ENCODE measurements at places on chromosomes 11 and 22. TPM values are rescaled to one million over a fixed set of nuclear protein-coding genes. Genes with fewer than 3 reads are reported as not detected.
A peak's percentile ranks its signal among the peaks of the same experiment; 100 is the strongest.

- no peak for DNase-seq
These were observed 89.1 kb downstream of the FAM76B start for GRCh38 chr11:95700471-95700817.

GRCh38 chr11:57219021-57219627 lies 17.9 kb downstream of the APLNR start:
- no peak for DNase-seq

DNA sequence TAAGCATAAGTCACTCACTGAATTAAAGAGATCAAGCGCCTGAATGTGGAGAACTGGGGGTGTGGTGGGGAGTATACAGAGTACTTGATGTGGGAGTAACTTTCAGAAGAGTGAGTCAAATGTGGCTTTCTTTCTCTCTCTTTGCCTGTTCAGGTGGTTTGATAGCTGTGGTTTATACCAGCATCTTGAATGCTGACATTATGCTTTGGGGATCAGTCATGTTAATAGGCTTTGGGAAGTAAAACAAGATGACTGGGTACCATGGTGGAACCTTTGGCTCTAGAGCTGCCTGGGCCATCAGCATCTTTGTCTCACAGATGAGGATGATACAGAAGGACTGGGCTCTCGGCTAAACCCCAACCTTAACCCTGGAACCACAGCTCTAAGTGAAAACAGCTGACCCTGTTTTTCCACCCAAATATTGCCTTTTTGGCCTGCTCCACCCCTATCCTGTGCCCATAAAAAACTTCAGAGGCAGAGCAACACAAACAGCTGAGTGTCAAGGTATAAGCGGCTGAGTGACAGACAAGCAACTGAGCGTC lies 58.2 kb upstream of the GNAZ start:
- no peak for DNase-seq

DNA sequence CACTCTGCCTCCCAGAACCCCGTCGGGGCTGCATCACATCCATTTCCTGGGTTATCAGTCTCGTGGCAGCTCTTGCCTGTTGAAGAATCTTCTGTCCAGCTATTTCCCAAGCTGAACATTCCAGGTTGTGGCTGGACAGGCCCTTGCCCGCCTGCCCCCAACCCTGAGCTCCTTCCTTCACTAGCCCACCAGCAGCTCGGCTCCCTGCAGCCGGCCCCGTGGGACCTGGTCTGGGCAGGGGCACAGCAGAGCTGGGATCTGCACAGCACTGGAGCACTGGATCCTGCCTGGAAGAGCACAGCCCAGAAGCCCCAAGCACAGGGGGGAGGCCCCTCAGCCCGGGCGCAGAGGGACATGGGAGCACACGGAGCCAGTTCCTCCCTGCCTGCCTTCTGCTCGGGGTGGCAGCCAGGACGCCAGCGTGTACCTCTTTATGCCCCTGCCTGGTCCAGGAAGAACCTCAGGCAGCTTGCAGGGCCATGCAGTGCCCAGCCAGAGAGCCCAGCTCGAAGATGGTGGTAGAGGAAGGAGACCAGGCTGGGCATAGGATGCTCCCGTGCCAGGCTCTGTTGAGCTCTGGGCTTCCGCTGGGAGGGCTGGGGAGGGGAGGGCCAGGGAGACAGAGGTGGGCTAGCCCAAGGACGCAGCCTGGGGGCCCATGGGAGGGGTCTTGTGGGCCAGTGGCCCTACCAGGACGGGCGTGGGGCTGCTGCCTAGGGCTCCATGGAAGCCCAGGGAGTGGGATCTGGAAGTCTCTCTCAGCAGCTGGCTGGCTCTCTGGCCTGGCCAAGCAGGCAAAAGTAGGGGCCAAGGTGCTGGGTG lies 16.6 kb upstream of the GNB1L start:
- no peak for DNase-seq

Gene TYR
- not detected for total RNA-seq

Gene TRIM51
- not detected for total RNA-seq

- no peak for DNase-seq
These were observed 110.8 kb upstream of the SPON1 start for GRCh38 chr11:13851691-13852090.

- no peak for DNase-seq
These were observed 22.6 kb downstream of the ACO2 start for GRCh38 chr22:41491374-41492100.

Gene NPAS4
- total RNA-seq, result not detected

DNA sequence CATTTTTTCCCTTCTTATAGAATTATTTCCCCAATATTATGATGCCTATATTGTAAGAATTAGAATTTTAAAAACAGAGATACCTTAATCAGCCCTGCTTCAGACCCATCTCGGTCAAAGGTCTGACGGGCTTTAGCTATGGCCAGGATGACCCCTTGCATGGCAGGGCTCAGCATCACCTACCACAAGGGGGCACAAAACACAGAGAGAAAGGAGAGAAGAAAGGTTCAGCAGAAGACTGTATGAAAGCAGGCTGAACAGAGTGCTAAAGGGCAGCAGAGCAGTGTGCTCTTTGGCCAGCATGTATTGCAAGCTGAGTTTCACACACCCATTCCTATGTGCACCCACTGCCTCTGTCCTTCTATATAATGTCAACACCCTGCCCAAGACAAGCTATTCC lies 26.8 kb downstream of the CLDN25 start:
- peak; percentile 40 for DNase-seq

Gene CTSF
- 28.4 TPM for total RNA-seq

DNA sequence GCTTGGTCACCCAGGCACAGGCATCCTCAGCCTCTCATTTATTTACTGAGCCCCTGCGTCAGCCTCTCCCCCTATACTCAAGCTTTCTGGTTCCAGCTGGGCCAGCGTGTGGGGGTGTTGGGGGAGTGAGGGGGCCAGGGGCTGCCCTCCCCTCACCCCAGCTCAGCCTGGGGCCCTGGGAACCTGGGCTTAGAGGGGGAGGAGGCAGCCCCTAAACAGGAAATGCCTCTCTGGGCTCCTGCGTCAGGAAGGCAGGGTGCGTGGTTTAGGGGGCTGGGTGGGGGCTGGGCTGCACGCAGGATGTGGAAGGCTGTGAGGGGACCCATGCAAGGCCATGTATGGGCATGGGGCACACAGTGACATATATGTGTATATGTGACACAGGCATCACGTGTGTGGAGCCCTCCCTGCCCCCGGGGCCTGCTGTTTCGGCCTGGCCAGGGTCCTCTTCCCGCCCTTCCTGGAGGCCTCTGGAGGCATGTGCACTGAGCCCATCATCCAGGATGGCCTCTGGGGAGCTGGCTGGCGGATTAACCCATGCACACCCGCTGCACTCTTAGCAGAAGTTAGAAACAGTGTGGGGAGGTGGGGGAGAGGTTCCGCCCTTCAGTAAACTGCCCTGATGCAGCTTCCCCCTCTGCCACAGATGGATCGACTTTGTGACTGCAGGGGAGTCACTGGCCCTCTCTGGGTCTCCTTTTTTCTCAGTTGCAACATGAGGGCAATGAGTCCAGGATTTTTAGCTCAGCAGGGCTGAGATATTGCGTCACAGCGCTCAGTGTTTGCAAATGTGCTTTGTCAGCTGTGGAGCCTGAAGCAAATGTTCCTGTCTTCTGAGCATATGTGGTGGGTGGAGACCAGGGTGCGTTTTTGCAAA lies 1.1 kb upstream of the CD248 start:
- DNase-seq, result no peak

All from M059J (cell line).